ENCODE measurements at places on chromosomes 3 and 15. TPM values are rescaled to one million over a fixed set of nuclear protein-coding genes. Genes with fewer than 3 reads are reported as not detected.

Gene C3orf20
- total RNA-seq = not detected

Gene CPNE4
- total RNA-seq = 28.0 TPM

Gene FANCD2
- total RNA-seq = 1.7 TPM

Gene PLSCR4
- 31.5 TPM for total RNA-seq

Gene MTMR10
- total RNA-seq = 23.3 TPM

Gene GOLGA6A
- not detected for total RNA-seq

Gene SUSD5
- 1.7 TPM for total RNA-seq

Gene SLC9A9
- total RNA-seq = 3.1 TPM

Gene SI
- total RNA-seq = not detected

Gene NBEAL2
- total RNA-seq = 7.5 TPM

Gene KNG1
- total RNA-seq = 0.59 TPM

Gene MUSTN1
- total RNA-seq = 45.0 TPM

Gene ENTPD3
- total RNA-seq = 0.12 TPM

Gene SLC38A3
- 2.4 TPM for total RNA-seq

Gene HIGD2B
- total RNA-seq = not detected

All from right atrium auricular region (tissue), 2 donors.